Vein endothelial cell (primary cell): ENCODE measurements at places on chromosomes 1 and 21. TPM values are rescaled to one million over a fixed set of nuclear protein-coding genes. Genes with fewer than 3 reads are reported as not detected.

The CD53 gene
- not detected in 2 replicates for total RNA-seq

The OVAAL gene
- not detected in 2 replicates for total RNA-seq

The ACTRT2 gene
- total RNA-seq: not detected in 2 replicates

The TAF12 gene
- total RNA-seq: 18.3 and 18.6 TPM in 2 replicates

The PDZK1 gene
- 0.29 and 0.33 TPM in 2 replicates for total RNA-seq
